ENCODE measurements at places on chromosomes 6 and 20. TPM values are rescaled to one million over a fixed set of nuclear protein-coding genes. Genes with fewer than 3 reads are reported as not detected.

DNA sequence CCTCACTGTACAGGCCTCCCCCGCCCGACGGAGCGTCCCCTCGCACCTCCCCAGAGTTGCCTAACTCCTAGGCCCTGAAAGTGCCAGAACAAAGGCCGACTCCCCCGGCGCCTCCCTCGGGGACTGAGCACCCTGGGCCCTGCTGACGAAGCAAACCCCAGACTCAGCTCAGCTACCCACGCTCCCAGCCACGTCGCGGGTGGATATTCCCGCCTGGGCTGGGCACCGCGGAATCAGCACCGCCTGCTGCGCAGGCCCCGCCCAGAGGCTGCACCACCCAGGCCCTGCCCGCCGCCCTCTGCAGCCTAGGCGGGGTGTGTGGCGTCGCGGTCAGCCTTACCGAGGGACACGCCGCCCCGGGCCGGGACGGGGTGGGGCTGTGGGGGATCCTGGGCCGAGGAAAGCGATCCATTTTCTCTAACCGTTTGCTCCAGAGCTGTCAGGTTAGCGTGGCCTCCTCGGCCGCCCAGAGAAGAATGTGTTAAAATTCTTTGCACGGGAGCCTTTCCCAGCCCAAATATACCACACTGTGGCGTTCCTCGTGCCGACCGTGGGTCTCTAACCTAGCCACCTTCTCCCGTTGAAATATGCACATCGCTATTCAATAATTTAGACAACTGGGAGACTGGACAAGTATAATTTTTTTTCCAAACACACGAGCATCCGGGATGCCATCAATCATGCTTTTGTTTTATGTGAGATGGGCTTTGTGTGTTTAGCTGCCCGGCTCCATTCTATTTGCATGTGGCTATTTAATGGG lies 31.4 kb downstream of the TFAP2A start:
- H3K4me1 ChIP-seq = peaks cover 14% of the 10 kb centered on the region
- peaks cover 71% of the 10 kb centered on the region for H3K27me3 ChIP-seq
- no peak overlapping the region for H3K27ac ChIP-seq
- H3K36me3 ChIP-seq = peaks cover 6% of the 10 kb centered on the region
- DNase-seq = peak; percentile 11

DNA sequence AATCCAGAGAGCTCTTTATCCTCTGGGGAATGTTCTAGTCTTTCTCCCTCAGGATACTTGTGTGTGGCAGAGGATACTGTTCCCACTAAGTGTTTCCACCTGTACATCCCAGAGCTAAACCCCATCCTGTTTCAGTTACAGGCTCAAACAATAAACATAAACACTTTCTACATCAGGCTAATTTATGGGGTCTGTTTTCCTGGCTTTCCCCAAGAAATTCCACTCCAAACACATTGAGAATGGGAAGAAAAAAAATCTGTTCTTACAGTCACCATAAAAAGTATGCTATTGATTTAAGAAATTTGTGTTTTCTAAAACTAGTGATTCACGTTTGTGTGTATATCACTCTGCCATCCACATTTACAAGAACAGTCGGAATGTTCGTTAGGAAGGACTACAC lies 293.9 kb upstream of the FOXQ1 start:
- H3K4me1 ChIP-seq = no peaks in the 10 kb centered on the region
- no peak for DNase-seq
- H3K27me3 ChIP-seq = peaks cover 12% of the 10 kb centered on the region
- no peak overlapping the region for H3K4me3 ChIP-seq

- no peaks in the 10 kb centered on the region for H3K4me1 ChIP-seq
- no peak overlapping the region for H3K27ac ChIP-seq
- H3K36me3 ChIP-seq = no peaks in the 10 kb centered on the region
- peaks cover 2% of the 10 kb centered on the region for H3K27me3 ChIP-seq
Measured at GRCh38 chr6:153160221-153160620, 29.1 kb upstream of the RGS17 start.

DNA sequence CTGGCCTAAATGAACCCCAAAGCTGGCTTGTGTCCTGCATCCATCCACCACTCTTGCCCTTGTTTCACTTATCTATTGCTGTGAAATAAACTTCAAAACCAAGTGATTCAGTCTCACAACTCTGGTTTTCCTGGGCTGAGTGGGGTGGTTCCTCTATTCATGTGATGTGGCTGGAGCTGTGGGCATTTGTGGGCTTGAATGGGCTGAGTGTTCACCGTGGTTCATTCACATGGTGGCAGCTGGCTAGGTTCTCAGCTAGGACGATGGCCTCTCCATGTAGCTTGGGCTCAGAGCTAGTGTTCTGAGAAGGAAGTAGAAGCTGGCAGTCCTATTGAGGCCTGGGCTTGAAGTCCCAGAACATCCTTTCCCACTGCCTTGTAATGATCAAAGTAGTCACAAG lies 30.4 kb downstream of the FKBP1A start:
- H3K36me3 ChIP-seq = peaks cover 62% of the 10 kb centered on the region
- no peak for DNase-seq
- H3K4me3 ChIP-seq = no peak overlapping the region
- peak overlapping the region; percentile 49 for H3K27ac ChIP-seq

Gene CLPSL1
- total RNA-seq = not detected

DNA sequence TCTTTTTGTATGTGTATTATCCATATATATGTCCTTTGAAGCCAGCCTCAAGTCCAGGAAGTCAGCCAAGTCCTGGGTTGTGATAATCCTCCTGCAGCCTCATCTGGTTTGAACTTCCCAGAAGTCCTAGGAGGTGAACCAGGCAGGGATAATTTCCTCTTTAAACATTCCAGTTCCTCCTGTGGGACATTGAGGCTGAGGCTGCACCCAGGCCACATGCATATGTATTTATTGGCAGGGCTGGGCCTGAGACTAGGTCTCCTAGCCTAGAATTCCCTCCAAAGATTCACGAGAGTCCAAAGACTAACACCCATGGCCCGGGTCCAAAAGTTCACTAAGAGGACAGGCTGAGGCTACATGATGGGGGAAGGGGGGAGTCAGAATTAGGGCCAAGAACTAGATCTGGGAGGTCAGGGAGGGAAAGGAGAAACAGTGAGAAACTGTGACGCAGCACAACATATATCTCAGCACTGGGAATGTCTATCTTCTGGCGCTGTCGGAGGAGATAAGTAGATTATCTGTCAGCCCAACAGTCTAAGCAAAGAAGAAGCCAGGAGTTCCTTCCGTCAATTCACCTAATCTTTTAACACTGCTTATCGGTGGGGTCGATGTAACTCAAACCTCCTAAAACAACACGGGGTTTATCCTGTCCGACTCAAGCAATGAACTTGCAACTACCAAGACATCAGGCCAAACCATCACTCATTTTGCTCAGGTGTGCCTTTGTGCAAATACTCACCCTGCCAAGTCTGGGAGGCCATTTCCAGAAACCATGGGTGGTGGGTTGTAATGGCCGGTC lies 43.3 kb downstream of the SNX5 start:
- no peak overlapping the region for H3K4me3 ChIP-seq
- DNase-seq = no peak
- no peaks in the 10 kb centered on the region for H3K36me3 ChIP-seq
- no peaks in the 10 kb centered on the region for H3K4me1 ChIP-seq
- H3K27ac ChIP-seq = no peak overlapping the region
- H3K27me3 ChIP-seq = peaks cover 3% of the 10 kb centered on the region

Gene BTN1A1
- total RNA-seq = not detected

Gene MLIP
- not detected for total RNA-seq

Gene LBP
- total RNA-seq = not detected

Gene MOG
- total RNA-seq = not detected

DNA sequence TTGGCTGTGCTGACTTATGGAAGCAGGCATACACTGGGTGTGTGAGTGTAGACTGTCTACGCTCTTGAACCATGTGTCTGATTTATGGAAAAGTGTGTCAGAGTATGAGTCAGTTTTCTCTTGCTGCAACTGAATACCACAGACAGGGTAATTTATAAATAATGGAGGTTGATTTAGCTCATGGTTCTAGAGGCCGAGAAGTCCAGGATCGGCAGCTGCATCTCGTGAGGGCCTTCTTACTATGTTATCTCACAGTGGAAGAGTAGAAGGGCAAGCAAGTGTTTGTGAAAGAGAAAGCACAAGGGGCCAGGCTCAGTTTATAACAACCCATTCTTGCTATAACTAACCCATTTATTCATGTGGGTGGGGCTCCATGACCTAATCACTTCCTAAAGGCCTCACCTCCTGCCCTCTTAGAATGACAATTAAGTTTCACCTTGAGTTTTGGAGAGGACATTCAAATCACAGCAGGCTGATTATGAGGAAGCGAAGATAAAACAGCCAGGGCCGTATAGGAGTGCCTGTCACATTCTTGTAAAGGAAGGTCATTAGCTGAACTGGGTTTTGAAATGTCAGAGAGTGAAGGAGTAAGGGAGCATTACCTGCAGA lies 6.7 kb downstream of the GPR31 start:
- no peak overlapping the region for H3K27ac ChIP-seq
- H3K27me3 ChIP-seq = peaks cover 8% of the 10 kb centered on the region
- peaks cover 33% of the 10 kb centered on the region for H3K4me1 ChIP-seq
- H3K4me3 ChIP-seq = no peak overlapping the region
- no peaks in the 10 kb centered on the region for H3K36me3 ChIP-seq
- peak; percentile 47 for DNase-seq

DNA sequence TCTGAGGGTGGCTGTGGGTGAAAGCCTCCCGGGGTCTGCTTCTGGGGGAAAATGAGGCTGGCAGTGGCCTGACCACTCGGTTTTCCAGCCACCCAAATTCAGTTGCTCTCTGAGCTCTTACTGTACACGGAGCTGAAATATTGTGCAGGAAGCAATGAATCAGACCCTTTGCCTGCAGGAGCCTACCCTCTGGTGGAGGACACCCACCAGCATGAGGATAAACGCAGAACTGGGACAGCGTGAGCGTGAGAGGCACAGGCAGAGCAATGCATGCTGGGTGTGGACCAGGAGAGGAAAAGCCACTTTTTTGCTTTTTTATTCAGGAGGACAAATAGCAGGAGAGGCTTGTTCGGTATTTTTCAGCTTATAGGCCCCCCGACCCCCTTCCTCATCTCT lies 298.0 kb downstream of the QKI start:
- no peak overlapping the region for H3K27ac ChIP-seq
- no peaks in the 10 kb centered on the region for H3K36me3 ChIP-seq

DNA sequence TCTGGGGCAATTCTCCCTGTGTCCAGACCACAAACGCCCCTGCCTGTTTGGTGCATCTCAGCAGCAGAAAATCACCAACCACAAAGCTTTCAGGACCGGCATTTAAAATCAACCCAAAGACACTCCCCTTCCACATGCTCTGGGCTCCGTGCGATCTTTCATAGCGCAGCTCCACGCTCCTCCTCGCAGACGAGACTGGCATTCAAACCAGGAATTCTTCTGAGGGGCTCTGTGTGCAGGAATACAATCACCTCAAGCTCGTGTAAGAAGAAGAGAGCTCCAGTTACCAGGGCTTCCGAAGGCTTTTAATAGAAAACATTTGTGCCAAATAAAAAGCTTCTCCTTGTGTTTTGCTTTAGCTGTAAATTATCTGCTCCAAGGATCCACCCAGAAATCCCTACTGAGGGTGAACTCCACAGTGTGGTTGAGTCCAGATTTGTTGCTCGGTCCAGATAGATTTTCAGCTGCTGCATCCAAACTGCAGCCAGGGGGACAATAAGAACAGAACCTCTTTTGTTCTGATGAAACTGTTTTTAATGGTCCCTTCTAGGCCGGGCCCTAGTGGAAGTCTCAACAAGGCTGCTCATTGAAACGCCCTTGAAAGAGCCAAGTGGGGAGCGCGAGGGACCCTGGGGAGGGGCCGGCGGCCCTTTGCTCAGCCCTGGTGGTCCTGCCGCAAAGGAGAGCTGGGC lies 16.4 kb upstream of the BMP7 start:
- no peaks in the 10 kb centered on the region for H3K36me3 ChIP-seq
- no peak for DNase-seq

- no peak for DNase-seq
- H3K27me3 ChIP-seq = no peaks in the 10 kb centered on the region
- H3K27ac ChIP-seq = no peak overlapping the region
- H3K36me3 ChIP-seq = peaks cover 4% of the 10 kb centered on the region
Measured at GRCh38 chr6:88605271-88605670, 358.1 kb downstream of the RNGTT start.

- no peaks in the 10 kb centered on the region for H3K27me3 ChIP-seq
- no peak overlapping the region for H3K4me3 ChIP-seq
- no peak for DNase-seq
- peaks cover 27% of the 10 kb centered on the region for H3K4me1 ChIP-seq
- H3K36me3 ChIP-seq = peaks cover 58% of the 10 kb centered on the region
- H3K27ac ChIP-seq = no peak overlapping the region
Measured at GRCh38 chr6:25122622-25123237, 156.4 kb upstream of the CARMIL1 start.

DNA sequence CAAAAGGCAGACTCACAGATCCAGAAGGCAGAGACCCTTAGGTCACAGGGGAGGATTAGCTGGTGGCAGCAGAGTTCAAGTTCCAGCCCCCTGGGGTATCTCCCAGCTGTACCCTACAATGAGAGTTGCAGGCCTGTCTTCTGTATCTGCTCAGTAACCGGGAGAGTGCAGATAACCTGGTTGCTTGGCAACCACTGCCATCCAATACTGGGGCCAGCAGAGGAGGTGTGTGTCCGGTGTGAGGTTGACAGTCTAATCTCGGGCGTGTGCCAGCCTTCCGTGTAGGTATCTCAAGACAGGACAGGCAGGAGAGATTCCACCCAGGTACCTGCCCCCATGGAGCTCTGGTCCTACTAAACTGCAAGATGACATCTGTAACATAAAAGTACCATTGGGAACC lies 56.6 kb upstream of the TBC1D7 start:
- no peak for DNase-seq
- H3K4me3 ChIP-seq = no peak overlapping the region
- H3K36me3 ChIP-seq = peaks cover 9% of the 10 kb centered on the region

GRCh38 chr6:16236009-16236501 lies 2.3 kb upstream of the GMPR start:
- H3K36me3 ChIP-seq = no peaks in the 10 kb centered on the region
- no peak for DNase-seq
- peaks cover 37% of the 10 kb centered on the region for H3K27me3 ChIP-seq
- peaks cover 25% of the 10 kb centered on the region for H3K4me1 ChIP-seq

GRCh38 chr6:150537491-150537890 lies 62.2 kb upstream of the PLEKHG1 start:
- H3K4me3 ChIP-seq = no peak overlapping the region
- H3K36me3 ChIP-seq = no peaks in the 10 kb centered on the region
- DNase-seq = no peak
- H3K4me1 ChIP-seq = peaks cover 5% of the 10 kb centered on the region

Gene TMEM244
- not detected for total RNA-seq

- H3K27ac ChIP-seq = no peak overlapping the region
- no peaks in the 10 kb centered on the region for H3K27me3 ChIP-seq
- H3K36me3 ChIP-seq = peaks cover 72% of the 10 kb centered on the region
- no peak for DNase-seq
- H3K4me3 ChIP-seq = no peak overlapping the region
- no peaks in the 10 kb centered on the region for H3K4me1 ChIP-seq
Measured at GRCh38 chr6:98904096-98904495, 43.6 kb downstream of the FBXL4 start.

Gene ACOT8
- 21.9 TPM for total RNA-seq

DNA sequence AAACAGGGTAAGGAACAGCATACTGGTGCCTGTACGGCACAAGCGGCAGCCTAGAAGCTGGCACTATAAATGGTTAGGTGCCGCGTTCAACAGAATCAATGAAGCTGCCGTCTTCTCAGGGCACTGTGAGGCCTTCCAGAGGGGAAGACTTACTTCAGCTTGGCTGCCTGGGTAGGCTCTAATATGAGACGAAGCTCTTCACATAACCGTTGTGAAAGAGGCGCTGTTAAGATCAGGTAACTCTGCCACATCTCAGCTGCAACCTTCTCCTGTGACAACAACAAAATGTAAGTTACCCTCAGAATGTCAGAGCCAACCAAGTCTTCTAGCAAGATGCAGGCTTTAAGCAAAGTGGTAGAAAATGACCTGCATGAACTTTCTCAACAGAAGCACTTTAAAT lies 12.0 kb upstream of the LYRM2 start:
- no peak for DNase-seq
- H3K36me3 ChIP-seq = peaks cover 55% of the 10 kb centered on the region
- no peaks in the 10 kb centered on the region for H3K27me3 ChIP-seq
- H3K4me1 ChIP-seq = no peaks in the 10 kb centered on the region
- H3K4me3 ChIP-seq = no peak overlapping the region

All from activated CD4-positive, alpha-beta T cell treated with anti-CD3 and anti-CD28 coated beads for 36 hours (primary cell).